ENCODE measurements at places on chromosomes 16 and 17. TPM values are rescaled to one million over a fixed set of nuclear protein-coding genes. Genes with fewer than 3 reads are reported as not detected.

Gene FBXW10
- 0.67 TPM for total RNA-seq

Gene KRTAP4-1
- not detected for total RNA-seq

Gene NUDT16L1
- 28.4 TPM for total RNA-seq

DNA sequence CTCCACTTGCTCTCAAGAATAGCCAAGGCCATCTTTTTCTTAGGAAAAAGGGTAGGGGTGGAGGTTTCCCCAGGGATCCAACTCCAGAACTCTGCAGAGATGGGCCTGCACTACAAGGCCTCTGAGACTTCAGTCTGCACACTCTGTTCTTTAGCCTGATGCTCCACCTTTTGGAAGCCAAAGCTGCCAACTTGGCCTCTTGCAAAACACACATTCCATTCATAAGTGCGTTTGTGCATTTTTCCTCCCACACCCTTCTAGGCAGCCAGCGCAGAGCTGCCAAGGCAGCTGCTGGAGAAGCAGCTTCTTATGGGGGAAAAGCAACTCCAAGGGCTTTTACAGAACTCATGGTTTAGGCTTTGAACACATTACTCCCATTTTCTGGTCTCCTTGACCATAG, 45.3 kb downstream of the REXO5 start:
- peak; percentile 82 for DNase-seq
- peak overlapping the region; percentile 58 for H3K27ac ChIP-seq
- H3K36me3 ChIP-seq: no peaks in the 10 kb centered on the region
- no peak overlapping the region for H3K4me3 ChIP-seq
- peaks cover 54% of the 10 kb centered on the region for H3K4me1 ChIP-seq

DNA sequence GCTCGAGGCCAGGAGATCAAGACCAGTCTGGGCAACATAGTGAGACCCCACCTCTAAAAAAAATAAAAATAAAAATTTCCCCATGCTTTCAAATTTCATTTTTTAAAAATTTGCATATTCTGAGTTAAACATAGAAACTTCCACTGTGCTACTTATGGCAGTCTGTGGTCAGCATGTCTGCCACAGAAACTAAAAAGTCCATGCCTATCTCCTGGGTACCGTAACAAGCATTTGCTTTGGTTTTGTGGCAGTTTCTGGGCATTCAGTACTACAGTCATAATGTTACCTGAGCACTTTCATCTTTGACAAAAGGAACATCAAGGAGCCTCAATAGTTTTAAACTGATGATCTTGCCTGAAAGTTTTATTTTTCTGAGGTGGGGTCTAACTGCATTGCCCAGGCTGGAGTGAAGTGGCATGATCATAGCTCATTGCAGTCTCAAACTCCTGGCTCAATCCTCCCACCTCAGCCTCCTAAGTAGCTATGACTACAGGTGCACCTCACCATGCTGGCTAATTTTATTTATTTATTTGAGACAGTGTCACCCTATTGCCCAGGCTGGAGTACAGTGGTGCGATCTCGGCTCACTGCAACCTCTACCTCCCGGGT, 13.2 kb upstream of the ITGA2B start:
- H3K27ac ChIP-seq: no peak overlapping the region
- H3K36me3 ChIP-seq: peaks cover 45% of the 10 kb centered on the region
- H3K4me1 ChIP-seq: no peaks in the 10 kb centered on the region
- no peaks in the 10 kb centered on the region for H3K27me3 ChIP-seq
- DNase-seq: no peak

DNA sequence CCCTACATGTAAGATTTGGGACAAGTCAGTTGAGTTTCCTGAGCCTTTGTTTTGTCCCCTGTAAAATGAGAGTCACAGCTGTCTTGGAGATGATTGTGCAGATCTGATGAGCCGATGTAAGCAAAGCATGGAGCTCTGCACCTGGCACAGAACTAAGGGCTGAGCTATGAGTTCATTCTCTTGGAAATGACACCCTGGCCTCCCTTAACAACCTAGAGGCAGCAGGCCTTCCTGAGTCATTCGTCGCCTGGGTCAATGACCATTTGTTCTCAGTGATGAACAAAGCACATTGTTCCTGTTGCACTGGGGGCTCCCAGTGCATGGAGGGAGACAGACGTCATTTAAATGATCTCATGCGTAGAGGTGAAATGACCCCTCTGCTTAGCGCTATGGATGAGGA, 62.8 kb upstream of the GCSH start:
- H3K27me3 ChIP-seq: no peaks in the 10 kb centered on the region
- H3K4me3 ChIP-seq: no peak overlapping the region
- H3K27ac ChIP-seq: no peak overlapping the region
- no peaks in the 10 kb centered on the region for H3K36me3 ChIP-seq
- no peak for DNase-seq

- H3K36me3 ChIP-seq: no peaks in the 10 kb centered on the region
- DNase-seq: no peak
- H3K4me1 ChIP-seq: peaks cover 6% of the 10 kb centered on the region
- H3K27me3 ChIP-seq: no peaks in the 10 kb centered on the region
- no peak overlapping the region for H3K4me3 ChIP-seq
These were observed 49.8 kb upstream of the USP7 start for GRCh38 chr16:9013508-9013864.

- no peaks in the 10 kb centered on the region for H3K27me3 ChIP-seq
- no peaks in the 10 kb centered on the region for H3K4me1 ChIP-seq
- H3K36me3 ChIP-seq: no peaks in the 10 kb centered on the region
- H3K27ac ChIP-seq: no peak overlapping the region
- no peak overlapping the region for H3K4me3 ChIP-seq
These were observed 833.6 kb upstream of the SOX9 start for GRCh38 chr17:71287071-71287823.

- no peak overlapping the region for H3K4me3 ChIP-seq
- no peak for DNase-seq
- no peak overlapping the region for H3K27ac ChIP-seq
- no peaks in the 10 kb centered on the region for H3K27me3 ChIP-seq
These were observed 1.9 kb downstream of the CALB2 start for GRCh38 chr16:71360378-71360777.

Data from upper lobe of left lung (tissue), 6 donors.